ENCODE measurements at places on chromosomes 3 and 15. TPM values are rescaled to one million over a fixed set of nuclear protein-coding genes. Genes with fewer than 3 reads are reported as not detected.

DNA sequence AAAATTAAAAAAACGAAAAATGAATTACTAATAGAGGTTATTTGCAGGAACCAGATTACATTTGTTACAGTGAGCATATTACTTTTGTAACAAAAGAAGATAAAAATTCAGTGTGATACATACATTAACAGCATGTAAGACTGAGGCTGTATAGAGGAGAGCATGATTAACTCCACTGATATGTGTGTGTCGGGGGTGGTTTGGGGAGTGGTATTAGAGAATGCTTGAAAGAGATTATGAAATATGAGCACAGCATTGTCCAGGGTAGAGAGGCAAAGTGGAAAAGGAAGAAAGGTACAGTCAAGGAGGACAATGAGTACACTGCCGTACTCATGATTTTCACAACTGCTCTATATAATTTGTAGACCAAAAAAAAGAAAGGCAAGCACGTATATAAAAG, 62.9 kb upstream of the LRRFIP2 start:
- no peak for DNase-seq

DNA sequence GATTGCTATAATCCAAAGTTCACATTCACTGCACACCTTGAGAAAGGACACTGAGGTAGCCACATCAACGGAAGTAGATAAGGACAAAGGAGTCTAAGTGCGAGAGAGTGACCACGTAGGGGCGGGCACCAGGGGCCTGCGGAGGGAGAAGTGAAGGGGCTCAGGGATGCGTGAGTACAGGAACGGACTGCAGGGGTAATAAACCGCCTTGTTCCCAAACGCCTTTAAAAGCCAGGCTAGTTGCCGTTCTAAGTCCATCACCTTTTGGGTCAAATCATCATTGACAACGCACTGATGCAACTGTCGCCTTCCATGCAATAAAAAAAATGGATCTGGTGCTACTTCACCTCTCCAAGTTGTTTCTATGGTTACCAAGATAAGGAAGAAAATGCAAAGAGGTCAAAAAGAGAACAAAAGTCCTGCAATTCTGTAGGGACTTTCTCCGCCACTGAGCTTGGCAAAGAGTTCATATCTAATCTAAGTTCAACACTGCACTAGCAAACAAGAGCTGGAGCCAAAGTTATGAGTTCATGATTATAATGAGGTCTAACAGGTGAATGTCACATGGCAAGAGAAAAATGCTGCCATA, 32.6 kb upstream of the ATP11B start:
- no peak for DNase-seq

- DNase-seq, result peak; percentile 85
These were observed 563 bp downstream of the PXYLP1 start for GRCh38 chr3:141231952-141232823.

DNA sequence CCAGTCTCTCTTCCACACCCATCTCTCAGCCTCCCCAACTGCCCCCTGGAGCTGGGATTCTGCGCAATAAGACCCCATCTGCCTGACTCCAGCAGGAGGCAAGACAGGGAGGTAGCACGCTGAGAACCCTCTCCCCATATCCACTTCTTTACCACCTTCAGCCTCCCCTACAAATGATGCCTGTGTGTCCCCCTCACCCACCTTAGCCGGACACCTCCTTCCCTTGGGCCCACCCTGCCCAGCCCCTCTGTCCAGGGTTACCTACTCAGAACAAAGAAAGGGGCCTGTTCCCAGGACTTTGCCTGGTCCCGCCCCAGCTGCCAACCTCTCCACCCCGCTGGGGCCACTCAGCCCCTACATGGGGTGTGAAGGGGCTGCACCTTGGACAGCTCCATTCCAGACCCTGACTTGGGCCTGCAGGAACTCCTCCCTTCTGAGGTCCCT, 40.8 kb upstream of the ATP2B2 start:
- peak; percentile 95 for DNase-seq

DNA sequence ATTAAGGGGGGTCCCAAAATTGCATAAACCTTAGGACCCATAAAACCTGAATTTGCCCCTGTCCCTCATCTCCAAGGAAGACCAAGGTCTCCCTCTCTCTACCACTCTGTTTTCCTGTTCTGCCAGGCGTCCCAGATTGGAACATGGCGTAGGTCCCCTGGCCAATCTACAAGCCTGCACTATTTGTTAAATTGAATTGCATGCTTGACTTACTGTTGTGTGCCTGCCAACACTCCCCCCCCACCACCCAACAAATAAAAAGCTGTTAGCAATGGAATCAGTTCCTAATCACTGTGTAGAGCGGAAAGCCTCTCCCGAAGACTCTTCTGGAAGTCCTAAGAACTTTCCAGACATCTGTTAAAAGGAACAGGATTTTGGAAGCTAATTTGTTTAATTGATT, 11.7 kb downstream of the CTXND1 start:
- no peak for DNase-seq

DNA sequence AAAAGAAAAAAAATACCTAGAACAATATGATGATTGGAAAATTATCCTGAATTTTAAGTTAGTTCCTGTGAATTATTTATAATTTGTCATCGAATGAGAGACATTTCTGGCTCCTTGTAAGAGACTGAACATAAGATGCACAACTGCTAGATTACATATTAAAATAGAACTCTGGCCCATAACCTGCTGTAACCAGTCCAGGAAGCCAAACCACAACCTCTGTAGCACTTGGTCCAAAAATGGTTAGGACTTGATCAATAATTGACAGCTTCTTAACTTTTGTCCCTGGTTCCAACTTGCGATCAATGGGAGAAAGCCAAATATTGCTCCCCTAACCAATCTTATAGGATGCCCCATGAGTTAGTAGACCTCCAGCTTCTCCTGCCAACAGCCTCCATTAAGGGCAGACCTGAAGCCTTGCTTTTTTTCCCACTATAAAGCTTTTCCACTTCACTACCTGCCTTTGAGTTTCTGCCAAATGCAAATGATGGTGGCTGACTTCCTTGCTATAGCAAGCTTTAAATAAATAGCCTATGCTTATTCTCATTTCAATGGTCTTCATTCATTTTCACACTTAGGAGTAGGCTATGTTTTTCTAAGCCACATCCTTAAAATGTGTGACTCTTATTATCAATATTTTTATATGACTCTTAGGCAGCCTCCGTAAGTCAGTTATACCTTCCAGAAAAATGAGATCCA, 224.0 kb upstream of the ARHGEF26 start:
- DNase-seq, result no peak

DNA sequence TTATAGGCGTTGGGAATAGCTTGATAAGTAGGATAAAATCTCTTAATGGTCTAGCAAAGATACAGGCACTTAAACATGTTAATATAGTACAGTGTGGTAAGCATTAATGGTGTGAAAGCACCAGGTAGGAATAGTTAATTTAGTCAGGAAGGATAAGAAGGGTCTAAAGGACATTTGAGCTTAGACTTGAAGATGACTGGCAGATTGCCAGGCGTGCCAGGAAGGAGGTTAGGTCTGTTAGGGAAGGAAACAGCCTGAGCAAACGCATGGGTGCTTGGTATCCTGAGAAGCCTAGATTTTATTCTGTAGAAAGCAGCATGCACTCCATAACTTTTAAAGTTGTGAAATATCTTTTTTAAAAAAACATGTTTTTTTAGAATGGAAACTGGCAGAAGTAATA, 17.7 kb downstream of the SEC62 start:
- DNase-seq, result no peak

- DNase-seq, result no peak
These were observed 68.6 kb downstream of the ITGA11 start for GRCh38 chr15:68363353-68363752.

PRICKLE2 gene
- total RNA-seq, result 39.3 TPM

All from vagina (tissue), 2 donors.